ENCODE measurements at places on chromosomes 3 and 15. TPM values are rescaled to one million over a fixed set of nuclear protein-coding genes. Genes with fewer than 3 reads are reported as not detected.
A peak's percentile ranks its signal among the peaks of the same experiment; 100 is the strongest.

Gene NPAP1
- 0.58 TPM for total RNA-seq

Gene NEK10
- 7.5 TPM for total RNA-seq

Gene GATA2
- 19.2 TPM for total RNA-seq

Gene CLDN11
- total RNA-seq = 28.1 TPM

Gene SH3GL3
- total RNA-seq = 8.9 TPM

Gene CCR5
- 1.4 TPM for total RNA-seq

Gene CD47
- total RNA-seq = 155 TPM

Gene TATDN2
- 11.3 TPM for total RNA-seq

Gene SAMD7
- not detected for total RNA-seq

Gene KCNH8
- 1.5 TPM for total RNA-seq

Gene RPUSD2
- total RNA-seq = 5.9 TPM

Gene LSMEM2
- total RNA-seq = 0.79 TPM

- no peak for DNase-seq
Measured at GRCh38 chr3:39275052-39275451, 4.8 kb downstream of the CX3CR1 start.

DNA sequence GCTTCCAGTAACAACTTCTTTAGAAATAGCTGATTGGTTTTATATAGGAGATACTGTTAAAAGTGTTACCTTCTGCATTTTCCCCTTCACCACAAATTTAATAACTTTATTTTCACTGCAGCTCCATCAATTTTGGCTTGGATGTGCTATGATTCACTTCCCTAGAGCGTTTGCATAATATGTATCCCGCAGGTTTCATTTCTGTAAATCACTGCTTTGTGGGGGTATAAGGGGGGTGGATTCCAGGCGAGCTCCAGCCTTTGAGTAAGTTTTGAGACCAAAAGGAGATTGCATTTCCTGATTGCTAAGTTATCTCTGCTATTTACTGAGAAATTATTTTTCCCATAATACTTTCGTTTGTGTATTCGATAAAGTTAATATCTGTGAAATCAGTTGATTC lies 232.6 kb downstream of the TBL1XR1 start:
- DNase-seq = no peak

DNA sequence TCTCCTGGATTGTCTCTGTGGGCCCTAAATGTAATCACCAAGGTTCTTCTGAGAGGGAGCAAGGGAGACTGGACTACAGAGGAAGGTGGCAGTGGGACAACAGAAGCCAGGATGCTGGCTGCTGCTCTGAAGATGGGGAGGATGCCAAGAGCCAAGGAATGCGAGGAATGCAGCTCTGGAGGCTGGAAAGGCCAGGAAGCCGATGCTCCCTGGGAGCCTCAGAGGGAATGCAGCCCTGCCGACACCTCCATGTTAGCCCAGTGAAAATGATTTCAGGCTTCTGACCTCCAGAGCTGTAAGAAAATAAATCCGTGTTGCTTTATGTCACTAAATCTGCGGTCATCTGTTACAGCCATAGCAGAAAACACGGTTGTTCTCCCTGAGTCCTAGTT lies 44.1 kb downstream of the UMPS start:
- DNase-seq = no peak

GRCh38 chr3:71304684-71305083 lies 278.8 kb downstream of the FOXP1 start:
- DNase-seq = peak; percentile 35

DNA sequence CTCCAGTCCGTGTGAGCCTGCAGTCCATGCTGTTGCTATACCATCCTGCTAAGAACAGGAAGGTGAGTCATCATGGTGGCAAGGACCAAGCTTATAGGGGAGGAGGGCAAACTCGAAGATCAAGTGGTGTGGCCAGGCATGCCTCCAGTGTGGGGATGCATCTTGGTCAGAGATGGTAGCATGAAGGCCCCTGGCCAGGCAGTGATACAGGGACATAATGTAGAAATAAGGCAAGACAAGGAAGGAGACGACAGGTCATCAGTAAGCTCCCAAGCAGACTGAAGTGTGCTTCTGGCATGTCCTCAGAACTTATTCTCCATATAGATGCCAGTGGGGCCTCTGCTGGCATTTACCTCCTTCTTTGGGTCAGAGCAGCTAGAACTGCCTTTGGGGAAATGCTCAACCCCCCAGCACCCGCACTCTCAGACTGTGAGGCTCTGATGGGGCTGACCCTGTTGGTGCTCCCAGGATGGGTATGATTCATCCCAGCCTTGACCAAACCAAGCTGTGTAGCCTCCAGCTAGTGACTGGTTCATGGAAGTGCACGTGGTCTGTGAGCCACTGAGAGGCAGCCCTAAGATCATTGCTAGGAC lies 52.5 kb upstream of the ATP2B2 start:
- no peak for DNase-seq

DNA sequence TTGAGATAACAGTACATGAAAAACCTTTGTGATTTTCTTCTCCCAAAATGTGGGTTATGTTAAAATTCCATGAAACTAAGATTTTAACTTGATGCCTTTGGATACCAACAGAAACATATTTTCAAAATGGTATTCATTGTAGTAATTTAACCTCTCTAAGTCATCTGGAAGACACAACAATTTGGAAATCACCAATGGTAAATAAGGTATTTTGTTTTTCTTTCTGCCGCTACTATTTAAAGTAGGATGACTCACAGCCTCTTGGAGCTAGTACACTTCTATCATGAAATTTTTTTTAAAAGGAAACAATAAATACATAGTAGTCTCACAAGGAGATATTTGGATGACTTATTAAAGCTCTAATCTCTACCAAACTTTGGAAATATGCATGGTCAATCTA lies 291.6 kb upstream of the VEPH1 start:
- DNase-seq = no peak

DNA sequence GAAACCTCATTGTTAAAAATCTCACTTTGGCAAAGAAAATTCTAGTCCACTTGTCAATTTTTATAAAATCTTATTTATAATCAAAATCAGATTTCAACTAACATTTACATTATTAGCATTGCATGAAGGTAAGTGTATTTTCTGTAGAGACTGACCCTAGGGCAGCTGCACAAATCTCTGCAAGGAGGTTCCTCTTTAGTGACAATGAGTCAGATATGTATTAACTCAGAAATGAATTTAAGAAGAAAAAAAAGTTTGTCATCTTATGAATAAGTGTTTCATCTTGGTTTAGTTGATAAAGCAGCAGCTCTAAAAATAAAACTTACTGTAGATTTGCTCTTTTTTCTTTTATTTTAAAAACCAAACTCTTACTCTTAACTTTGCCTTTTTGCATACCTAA lies 9.0 kb upstream of the GNB4 start:
- DNase-seq = no peak

DNA sequence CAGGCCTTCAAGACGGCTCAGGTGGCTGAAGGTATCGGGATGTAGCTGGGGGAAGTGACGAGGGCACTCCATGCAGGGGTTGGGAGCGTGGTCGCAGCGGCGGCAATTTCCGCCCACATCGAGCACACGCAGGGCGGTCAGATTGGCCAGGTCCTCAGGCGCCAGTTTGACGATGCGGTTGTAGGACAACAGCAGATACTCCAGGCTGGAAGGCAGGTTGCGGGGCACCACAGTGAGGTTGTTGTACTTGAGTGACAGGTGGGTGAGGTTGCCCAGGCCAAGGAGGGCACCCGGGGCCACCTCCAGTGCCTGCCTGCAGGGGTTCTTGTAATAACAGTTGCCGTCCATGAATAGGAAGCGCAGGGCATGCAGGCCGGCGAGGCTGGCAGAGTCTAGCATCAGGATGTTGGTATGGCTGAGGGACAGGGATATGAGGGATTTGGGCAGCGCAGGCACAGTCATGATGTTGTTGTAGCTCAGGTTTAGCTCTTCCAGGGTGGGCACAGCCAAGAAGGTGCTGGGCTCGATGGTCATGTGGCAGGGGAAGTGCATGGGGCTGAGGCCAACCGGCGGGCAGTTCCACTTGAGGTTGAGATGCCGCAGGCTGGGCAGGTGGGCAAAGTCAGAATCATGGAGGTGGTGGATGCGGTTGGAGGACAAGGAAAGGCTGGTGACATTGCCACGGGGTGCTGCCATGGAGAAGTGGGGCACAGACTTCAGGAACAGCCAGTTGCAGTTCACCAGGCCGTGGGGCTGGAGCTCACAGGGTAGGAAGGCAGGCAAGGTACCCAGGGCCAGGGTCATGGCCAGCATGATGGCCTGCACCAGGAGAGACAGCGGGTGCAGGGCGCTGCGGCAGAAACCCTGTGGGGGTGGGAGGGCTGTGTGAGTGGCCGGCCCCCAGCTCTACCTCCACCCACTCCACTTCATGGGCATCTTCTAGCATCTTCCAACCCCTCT lies 1.7 kb downstream of the TLR9 start:
- DNase-seq = no peak

DNA sequence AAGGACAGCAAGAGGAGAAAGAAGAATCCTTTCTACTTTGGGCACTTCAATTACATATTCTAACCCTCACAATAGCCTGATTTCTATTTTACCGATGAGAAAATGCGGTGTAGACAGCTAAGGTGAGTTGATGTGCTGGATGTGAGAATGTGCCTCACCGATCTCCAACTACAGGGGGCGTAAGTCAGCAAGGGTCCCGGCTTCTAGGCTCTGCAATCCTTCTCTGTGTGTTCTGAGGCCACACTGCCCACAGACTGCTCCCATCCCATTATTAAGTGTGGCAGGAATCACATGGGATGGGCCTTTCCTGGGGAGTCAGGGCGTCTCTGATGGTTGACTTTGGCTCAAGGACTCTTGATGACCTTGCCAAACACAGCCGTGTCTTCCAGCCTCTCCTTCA lies 23.6 kb upstream of the RPL35A start:
- DNase-seq = no peak

- DNase-seq = no peak
Measured at GRCh38 chr3:23519314-23520208, 286.2 kb upstream of the UBE2E1 start.

DNA sequence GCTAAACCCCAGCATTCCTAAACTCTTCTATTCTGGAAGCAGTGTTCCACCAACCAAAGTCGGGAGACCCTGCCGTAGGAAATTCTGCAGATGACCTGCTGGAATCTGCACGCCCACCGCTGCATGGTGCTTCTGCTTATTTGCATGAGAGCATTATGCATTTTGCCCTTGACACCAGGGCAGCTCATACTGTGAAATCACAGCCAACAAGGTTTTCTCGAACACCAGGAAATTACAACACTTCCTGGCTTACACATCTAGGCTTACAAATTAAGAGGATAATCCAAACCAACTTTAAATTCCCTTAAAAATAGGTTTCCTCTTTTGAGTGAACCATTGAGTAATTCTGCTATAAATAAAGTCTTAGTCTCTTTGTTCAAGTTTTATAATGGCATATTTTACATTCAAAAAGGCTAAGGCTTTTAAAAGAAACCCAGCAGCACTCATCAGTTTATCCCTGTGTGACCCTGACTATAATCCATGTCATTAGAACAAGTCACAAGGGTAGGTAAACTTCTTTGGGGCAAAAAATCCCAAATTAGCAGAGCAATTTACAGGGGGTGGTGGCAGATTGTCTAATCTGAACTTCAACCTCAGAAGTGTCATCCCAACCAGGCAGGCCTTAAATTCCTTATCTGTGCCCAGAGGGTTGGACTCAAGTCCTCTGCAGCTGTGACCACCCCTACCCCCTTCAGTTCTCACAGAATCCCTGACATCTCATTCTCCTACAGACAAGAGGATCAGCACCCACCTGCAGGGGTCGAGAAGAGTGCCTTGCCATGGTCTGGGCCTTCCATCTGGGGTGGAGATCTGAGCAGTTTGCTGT lies 33.5 kb upstream of the RBP1 start:
- DNase-seq = no peak

GRCh38 chr3:87828046-87828445 lies 230.8 kb downstream of the CGGBP1 start:
- DNase-seq = no peak

GRCh38 chr3:120559242-120560061 lies 36.7 kb upstream of the NDUFB4 start:
- DNase-seq = no peak

DNA sequence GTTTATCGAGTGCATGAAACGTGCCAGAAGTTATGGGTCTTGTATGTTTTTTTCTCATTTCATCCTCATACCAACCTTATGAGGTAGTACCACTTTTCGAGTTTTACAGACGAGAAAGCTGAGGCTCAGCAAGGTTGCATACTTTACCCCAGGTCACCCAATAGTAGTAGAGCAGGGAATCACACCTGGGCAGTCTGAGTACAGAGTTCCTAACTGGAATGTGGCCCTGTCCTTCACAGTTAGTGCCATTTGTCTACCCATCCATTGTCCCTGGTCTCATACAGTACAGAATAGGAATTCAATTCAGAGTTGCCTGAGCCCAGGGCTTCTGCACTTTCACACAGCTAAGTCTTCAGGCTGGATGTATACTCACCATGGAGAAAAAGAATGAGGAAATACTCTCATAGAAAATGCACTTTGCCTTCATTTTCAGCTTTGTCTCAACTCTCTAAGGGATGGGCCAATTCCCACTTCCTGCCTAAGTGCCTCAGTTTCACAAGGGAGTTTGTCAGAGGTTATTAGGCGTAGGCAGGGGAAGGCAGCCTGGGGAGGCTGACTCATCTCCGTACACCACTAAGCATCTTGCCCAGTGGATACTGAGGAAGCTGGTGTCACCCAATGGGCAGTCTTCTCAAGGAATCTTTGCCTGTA lies 93.2 kb downstream of the TMEM212 start:
- DNase-seq = no peak

GRCh38 chr3:42019144-42019952 lies 57.4 kb upstream of the ULK4 start:
- no peak for DNase-seq

GRCh38 chr3:71463617-71464016 lies 119.9 kb downstream of the FOXP1 start:
- DNase-seq = no peak

GRCh38 chr3:78799681-78800080 lies 968.1 kb downstream of the ROBO1 start:
- no peak for DNase-seq

DNA sequence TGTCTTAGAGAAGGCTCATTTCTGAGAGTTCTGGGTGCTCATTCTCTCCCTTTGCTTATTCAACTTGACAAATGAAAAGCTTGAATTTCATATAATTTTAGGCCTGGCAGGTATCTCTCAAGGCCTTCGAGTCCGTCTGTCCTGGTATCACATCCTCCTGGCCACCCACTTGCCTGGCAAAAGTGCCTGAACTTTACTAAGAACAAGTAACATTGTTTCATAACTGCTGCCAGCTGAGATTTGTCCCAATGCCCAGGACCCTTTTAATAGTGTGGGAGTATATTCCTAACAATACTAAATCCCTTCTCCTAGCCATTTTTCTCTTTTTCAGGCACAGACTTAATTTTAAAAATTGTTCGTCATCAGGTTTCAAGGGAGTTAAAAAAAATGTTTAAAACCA lies 18.1 kb downstream of the LARP6 start:
- no peak for DNase-seq

- DNase-seq = no peak
Measured at GRCh38 chr3:64214381-64215018, 10.8 kb downstream of the PRICKLE2 start.

All from urinary bladder (tissue), 4 donors.